ENCODE measurements at places on chromosomes 7 and 10.
A peak's percentile ranks its signal among the peaks of the same experiment; 100 is the strongest.

DNA sequence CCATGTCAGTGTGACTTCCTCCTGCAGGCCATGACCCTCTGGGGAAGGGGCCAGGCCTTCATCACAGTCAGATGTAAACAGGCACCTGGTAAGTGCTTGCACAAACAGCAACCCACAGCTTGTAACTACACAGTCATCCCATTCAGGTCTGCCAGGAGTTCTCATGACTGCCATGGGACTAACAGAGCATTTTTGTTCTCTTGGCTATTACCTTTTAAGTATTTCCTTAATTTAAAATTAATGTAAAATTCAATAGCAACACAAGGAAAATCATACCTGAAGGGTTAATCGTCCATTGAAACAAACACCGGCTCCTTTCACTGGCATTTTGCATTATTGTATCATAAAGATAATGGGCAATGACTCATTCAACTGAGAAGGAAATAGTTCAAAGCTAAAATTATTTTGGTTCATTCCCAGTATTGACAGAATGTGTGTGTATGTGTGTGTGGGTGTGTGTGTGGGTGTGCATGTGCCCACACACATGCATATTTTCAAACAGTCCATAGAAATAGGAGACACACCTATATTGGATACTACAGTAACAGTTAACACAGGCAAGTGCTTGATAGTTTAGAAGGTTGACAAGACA, 307.9 kb downstream of the WDR11 start:
- DNase-seq, result no peak

DNA sequence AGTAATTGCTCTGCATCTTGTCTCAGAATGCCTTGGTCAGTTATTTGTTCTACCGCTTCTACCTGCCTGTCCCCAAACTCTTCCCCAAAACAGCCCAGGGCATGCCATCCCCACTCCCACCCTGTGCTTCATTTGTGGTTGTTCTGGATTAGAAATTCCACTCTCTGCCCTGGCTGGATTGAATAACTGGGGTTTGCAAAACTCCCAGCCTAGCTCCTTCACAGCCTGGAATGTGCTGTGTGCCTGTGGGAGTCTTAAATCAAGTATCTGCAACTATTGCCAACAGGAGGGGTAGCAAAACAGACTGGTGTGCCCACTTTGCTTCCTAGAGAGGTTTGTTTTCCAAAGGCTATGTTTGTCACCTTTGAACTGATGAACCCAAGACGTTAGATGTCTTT, 24.2 kb downstream of the TSPAN15 start:
- no peak for DNase-seq

DNA sequence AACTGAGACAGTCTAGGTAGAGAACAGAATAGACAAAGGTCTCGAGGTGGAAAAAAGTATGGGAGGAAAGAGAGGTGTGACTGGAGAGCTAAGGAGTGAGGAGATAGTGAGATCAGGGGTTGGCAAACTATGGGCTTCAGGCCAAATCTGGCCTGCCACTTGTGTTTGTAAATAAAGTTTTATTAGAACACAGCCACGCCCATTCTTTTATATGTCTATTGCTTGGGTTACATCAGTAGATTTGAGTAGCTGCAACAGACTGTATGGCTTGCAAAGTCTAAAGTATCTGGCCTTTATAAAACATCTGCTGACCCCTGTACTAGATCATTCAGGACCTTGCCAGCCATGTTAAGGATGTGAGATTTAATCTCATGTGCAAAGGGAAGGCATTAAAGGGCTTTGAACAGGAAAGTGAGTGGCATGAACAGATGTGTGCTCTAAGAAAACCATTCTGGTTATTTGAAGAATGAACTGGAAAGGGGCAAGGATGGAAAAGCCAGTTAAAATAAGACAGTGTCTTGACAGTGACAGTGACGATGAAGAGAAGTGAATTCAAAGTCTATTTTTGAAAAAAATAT, 240.3 kb downstream of the RNLS start:
- no peak for DNase-seq

DNA sequence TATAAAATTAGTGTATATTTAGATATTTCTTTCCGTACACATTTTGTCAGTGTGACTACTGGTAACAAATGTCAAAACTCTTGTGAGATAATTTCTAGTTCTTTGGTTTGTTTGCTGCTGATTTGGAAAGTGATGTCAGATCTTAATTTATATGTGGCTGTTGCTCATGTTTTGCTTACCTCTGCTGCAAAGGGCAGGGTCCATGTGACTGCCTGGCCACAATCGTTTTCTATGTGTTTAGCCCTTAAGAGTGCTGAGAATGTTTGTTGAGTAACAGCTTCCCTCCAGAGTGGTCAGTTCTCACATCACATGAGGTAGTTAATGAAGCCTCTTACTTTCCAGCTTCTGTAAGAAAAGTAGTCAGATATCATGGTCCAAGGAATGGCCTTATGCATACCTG, 4.2 kb downstream of the NRBF2 start:
- DNase-seq, result no peak

- DNase-seq, result no peak
Measured at GRCh38 chr10:3034616-3035015, 32.7 kb upstream of the PFKP start.

GRCh38 chr10:3278771-3279170, 106.2 kb upstream of the PITRM1 start:
- no peak for DNase-seq

- peak; percentile 96 for DNase-seq
Measured at GRCh38 chr7:44259547-44260457, 59.0 kb downstream of the YKT6 start.

GRCh38 chr10:117675514-117676055, 133.0 kb downstream of the EMX2 start:
- DNase-seq, result no peak

- no peak for DNase-seq
Measured at GRCh38 chr7:126809188-126809587, 443.6 kb downstream of the GRM8 start.

- no peak for DNase-seq
Measured at GRCh38 chr7:10662982-10663884, 310.4 kb upstream of the PHF14 start.

DNA sequence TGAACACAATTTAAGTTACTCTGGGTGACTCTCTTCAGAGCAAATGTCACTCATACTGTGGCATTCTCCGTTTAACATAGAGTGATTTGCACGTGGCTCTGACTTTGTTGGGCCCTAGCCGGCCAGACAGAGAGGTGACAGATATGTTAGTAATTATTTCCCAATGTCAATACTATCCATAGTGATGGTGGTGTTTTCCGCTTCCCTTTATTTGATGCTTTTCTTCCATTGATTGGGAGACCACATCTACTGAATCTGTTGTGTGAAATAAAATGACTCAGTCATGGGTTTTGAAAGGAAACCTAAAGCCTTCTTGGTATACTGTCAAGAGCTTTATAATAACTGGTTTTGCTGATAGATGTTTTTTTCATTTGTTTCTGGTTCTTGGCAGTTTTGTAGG, 7.4 kb downstream of the AVL9 start:
- DNase-seq, result no peak

- no peak for DNase-seq
Measured at GRCh38 chr7:100891568-100892247, 2.2 kb upstream of the UFSP1 start.

- DNase-seq, result peak; percentile 7
Measured at GRCh38 chr10:111756217-111757061, 427.1 kb downstream of the GPAM start.

GRCh38 chr7:98664882-98665281, 47.8 kb downstream of the NPTX2 start:
- no peak for DNase-seq

- DNase-seq, result no peak
Measured at GRCh38 chr10:86392723-86393094, 26.1 kb upstream of the GRID1 start.

GRCh38 chr7:38554586-38554985, 76.6 kb downstream of the AMPH start:
- DNase-seq, result no peak

- no peak for DNase-seq
Measured at GRCh38 chr10:121803611-121804010, 124.2 kb downstream of the ATE1 start.

DNA sequence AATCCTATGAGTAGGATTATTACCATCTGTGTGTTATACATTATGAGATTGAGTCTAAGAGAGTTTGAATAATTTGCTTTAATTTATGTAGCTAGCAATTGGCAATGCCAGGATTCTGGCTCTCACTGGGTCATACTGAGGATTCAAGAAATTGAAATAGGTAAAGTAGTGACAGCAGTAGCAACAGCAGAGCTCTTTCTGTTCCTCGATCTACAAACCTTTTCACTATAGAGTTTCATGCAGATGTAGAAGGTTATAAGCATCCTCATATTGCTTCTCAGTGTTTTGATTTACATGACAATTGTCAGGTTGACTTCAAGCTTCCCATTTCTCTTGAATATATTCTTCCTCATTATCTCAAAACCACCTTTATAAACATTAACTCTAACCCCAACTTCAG, 294.1 kb upstream of the CSTF2T start:
- no peak for DNase-seq

DNA sequence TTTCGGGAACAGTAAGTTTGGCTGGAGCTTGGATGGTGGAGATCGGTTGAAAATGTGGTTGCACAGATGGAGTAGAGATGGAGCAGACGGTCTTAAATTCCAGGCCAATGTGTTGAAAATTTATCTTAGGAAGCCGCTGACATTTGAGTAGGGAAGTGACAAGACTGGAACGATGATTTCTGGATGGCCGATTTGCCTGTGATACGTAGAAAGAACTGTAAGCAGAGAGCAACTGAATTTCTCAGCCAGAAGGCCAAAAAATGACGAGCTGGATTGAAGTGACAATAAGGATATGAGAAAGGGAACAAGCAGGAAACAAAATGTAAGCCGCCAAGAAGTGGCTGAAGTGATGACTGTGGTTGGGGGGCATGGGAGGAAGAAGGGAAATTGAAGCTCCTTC, 687 bp upstream of the ARMC3 start:
- DNase-seq, result no peak

- DNase-seq, result no peak
Measured at GRCh38 chr7:72793791-72794190, 34.2 kb downstream of the TYW1B start.

DNA sequence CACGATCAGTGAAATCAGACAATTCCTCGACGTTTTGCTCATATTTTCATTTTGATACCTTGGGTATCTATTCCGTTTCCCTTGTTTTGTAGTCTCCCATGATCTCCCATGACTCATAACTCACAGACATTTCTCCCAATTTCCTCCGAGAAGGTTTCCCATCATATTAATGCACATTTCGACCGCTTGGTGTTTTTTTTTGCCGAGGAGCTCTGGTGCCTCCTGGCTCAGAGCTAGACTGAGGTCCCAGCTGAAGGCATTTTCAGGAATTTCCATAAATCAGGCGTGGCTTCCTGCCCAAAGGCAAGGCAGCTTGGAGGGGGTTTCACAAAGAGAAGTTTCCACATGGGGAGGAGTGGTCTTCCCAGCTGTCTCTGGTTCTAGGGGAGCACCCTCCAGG, 148.2 kb upstream of the TNS3 start:
- no peak for DNase-seq

GRCh38 chr10:124867304-124867703, 65.7 kb downstream of the ABRAXAS2 start:
- no peak for DNase-seq

GRCh38 chr10:49083261-49083660, 32.1 kb downstream of the VSTM4 start:
- no peak for DNase-seq

DNA sequence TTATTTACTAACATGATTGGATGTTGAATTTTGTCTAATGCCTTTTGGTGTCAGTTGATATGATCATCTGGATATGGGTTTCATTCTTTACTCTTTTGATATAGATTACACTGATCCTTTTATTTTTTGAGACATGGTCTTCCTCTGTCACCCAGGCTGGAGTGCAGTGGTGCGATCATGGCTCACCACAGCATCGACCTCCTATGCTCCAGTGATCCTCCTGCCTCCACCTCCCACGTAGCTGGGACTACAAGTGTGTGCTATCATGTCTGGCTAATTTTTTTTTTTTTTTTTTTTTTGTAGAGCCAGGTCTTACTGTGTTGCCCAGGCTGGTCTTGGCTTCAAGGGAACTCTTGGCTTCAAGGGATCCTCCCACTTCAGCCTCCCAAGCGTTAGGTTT, 27.1 kb downstream of the BMS1 start:
- no peak for DNase-seq

DNA sequence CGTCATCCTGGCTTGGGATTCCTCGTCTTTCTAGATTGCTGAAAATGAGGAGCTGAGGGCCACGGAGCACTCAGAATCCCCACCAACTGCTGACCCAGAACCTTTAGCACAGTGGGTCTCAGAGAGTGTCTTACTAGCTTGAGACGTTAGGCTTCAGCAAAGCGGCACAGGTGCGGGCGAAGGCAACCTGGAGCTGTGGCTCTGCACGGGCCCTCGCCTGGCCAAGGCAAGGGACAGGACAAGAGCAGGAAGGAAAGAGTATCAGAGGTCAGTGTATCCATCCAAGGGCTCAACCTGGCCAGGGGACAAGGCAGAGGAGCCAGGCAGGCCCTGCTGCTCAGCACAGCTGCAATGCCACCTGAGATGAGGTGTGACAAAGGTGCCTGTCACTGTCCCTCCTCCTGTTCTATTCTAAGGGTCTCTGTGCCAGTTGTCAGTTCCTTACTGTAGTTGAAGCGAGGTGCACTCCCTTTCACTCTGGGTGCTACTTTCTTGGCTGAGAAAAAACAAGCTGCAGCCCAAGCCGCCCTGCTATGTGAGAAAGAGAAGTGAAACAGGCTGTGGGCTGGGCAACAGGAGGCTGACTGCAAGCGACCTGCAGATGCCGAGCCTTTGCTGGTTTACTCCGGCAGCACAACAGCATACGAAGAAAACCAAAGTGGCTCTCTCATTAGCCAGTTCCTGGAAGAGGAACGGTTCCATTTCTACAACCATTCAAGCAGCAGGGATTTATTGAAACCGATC, 33.3 kb upstream of the KDM7A start:
- DNase-seq, result no peak

DNA sequence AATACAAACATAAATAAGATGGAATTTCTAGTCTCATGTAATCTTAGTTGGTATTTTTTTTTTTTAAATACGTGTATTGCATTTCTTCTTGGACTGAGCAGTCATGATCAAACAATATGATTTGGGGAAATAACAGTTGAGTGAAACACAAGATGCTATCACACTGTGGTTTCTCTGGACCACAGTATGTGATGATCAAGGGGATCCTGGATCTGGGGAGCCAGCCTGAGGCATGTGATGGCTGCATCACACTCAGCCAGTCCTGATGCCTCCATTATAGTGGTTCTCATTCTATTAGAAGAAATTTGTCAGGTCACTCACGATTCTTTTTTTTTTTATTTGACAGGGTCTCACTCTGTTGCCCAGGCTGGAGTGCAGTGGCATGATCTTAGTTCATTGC, 495.9 kb upstream of the POT1 start:
- no peak for DNase-seq

DNA sequence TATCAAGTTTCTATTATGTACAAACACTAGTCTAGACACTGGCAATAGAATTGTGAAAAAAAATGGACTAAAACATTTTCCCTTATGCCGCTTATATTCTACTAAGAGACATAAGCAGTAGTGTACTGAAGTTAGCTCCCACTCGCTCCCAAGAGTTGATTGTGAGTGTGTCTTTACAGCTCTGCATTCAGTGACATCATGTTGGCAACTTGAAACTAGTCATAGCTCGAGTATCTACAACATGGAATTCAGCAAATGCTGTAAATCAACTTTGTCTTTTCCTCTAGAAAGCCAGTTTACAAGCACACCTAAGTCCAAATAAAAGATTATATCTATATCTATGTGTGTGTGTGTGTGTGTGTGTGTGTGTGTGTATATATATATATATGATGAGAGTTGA, 58.8 kb upstream of the MAGI2 start:
- no peak for DNase-seq
